Cortex of kidney (tissue), 1 donor: ENCODE measurements at places on chromosomes 6 and 20.

DNA sequence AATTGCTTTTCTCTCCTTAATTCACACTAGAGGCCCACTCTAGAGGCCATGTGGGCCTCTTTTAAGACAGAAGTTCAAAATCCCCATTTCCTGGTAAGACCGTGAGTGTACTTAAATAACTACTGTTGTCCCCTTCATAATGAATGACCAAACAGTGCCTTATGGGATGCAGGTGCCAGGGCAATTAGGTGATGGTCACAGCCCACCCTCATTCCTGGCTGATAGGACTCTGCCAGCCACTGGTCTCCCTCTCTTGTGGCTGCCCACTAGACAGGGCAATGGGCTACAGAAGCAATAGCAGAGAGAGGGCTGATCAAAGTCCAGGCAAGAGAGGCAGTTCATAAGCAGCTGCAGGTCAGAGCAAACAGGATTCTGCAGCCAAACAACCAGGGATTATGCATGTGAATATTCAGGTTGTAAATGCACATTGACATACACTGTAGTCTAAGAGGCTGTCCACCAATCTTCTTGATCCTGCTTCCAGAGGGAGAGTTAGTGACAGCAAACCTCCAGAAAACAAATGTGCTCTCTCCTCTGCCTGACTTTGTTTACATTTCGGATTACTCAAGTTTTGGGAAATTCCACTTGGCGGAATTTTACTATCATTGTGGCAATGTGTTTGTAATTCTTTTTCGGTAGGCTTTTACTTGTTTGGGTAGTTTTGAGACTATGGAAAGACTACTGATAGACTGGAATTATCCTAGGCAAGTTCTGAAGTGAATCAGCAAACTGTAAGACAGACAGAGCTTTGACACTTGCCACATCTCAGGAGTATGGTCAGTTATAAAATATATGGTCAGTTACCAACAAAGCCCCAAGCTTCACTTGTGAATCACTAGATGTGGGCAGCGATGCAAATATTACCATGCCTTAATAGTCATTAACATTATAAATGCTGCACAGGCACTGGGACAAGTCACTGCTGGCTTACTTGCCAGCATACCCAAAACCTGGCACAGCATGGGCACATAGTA is 12.8 kb downstream of the PTPRK start:
- DNase-seq, result no peak

GRCh38 chr20:47489448-47489872 is 12.2 kb upstream of the NCOA3 start:
- no peak for DNase-seq

DNA sequence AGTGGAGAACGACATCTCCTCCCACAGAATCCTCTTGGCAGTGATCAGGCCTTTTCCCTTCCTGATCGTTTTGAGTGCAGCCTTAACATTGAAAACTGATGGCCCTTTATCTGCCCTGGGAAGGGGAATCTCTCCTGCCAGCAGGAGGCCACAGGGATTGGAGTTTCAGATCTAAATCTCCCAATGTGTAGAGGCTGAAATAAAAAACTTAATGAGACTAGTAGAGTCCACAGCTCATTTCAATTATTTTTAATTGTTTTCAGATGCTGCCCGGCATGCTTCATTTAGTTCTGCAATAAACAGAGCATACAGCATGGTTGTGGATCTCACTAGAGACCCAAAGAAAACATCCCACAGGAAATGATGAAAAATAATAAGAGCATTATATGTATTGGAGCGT is 662.2 kb upstream of the HS3ST5 start:
- DNase-seq, result no peak

DNA sequence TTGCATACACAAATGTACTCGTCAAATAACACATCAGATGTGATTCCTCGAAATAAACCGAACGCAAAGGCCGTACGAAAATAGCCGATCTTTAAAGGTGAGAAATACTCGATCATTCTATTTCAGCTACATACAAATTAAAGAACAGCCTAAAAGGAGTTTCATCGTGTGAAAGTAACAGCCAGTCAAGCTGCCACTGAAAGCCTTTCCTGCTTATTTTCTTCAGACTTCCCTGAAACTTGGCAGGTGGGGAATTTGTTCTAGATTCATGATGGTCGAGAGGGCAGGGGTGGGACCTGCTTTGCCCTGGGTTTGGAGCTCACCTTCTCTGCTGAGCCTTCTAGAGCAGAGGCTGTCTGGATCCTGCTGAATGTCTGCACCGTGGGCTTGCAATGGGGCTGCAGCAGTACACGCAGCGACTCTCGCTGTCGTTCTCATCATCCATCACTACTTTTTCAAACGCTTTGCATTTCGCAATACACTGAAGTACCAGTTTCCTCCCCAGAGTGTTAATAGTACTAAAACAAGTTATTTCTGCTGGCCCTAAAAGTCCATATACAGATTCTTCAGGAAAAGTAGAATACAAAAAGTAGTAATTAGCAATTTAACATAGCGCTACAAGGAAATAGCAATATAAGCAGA is 16.2 kb downstream of the FOXC1 start:
- DNase-seq, result no peak

- no peak for DNase-seq
These were observed 31.3 kb upstream of the PDE10A start for GRCh38 chr6:165694296-165694695.

DNA sequence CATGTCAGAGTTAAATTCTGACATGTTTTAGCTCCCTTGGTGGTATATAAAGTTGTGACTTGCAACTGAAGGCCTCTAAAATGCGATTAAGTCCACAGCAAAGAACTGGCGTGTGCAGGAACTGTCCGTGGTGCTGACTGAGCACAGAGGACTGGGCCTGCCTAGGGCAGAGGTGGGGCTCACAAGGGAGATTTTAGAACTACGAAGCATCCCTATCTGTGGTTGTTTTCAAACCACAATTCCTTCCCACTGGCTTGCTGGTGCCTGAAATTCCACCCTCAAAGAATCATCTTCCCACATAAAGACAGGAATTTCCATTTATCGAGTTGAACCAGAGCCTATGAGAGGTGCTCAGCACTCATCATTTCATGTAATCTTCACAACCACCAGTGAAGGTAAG is 30.1 kb downstream of the RIMS4 start:
- DNase-seq, result no peak

- DNase-seq, result no peak
These were observed 107.8 kb upstream of the CD93 start for GRCh38 chr20:23193801-23194384.

DNA sequence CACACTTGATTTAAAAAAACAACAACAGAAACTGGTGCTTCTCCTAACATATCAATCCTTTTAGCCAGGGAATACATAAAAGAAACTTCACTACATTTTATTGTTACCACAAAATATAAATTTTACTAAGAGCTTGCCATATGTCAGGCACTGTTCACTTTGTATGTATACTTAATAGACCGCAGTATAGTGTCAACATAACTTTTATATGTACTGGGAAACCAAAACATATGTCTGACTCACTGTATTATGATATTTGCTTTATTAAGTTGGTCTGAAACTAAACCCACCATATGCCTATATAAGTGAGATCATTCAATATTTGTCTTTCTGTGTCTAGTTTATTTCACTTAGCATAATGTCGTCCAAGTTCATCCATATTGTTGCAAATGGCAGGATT is 108.4 kb downstream of the KLHL32 start:
- DNase-seq, result no peak

GRCh38 chr20:8662433-8662954 is 406.4 kb upstream of the PLCB4 start:
- no peak for DNase-seq

DNA sequence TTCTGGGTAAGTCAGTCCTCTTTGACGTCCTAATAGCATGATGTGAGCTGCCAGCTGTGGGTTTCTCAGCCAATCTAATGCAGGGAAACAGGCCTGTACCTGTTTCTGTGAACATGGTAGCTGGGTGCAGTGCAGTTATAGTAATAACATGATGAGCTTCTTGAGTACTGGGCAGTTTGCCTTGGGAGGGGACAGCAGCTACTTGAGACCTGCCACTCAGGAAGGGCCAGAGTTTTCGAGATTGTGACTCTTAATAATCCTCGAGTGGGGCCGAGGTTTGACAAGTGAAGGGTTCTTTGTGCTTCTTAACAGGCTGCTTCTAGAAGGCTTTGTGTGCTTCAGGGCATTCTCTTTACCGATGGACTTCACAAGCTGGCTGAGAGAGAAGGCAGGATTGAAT is 180.1 kb downstream of the JARID2 start:
- DNase-seq, result no peak

DNA sequence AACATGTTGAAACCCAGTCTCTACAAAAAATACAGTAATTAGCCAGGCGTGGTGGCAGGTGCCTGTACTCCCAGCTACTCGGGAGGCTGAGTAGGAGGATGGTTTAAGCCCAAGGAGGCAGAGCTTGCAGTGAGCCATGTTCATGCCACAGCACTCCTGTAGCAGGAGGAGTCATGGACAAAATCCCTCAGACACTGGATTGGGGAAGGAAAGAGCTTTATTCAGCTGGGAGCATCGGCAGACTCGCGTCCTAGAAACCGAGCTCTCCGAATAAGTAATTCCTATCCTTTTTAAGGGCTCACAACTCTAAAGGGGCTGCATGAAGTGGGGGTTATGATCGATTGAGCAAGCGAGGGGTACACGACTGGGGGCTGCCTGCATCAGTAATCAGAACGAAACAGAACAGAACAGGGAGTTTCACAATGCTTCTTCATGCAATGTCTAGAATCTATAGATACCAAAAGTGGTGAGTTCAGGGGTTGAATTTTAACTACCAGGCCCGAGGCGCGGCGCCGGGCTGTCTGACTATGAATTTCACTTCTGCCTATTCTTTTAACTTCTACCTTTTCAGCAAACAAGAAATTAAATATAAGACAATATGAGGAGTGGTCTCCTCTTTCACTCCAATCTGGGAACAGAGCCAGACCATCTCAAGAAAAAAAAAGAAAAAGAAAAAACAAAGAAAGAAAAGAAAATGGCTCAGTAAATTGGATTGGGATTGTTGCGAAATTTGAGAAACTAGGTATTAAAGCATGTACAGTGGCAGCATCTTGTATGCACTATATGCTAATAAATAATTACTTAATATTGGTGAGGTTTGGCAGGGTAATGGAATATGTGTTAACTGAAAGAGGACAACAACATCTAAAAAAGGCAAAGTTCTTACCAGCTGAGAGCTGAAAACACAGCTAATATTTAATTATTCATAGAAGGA is 23.6 kb downstream of the HMGN4 start:
- no peak for DNase-seq

DNA sequence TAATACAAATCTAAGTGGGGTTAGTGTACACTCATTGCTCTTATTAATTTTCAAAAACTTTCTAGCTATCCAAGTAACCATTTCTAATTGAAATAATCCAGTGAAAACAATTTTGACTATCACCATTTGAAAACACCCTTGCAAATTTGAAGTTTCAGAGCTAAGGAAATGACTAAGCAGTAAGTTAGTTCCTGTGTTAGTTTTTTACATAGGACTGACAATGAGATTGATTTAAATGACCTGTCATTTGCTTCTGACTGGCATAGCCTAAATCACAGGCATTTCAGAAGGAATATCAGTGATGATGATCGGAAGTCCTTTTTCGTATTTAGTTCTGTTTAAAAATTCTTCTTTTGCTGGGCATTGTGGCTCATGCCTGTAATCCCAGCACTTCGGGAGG is 27.0 kb downstream of the STK4 start:
- DNase-seq, result no peak
